T-helper 1 cell treated with Interleukin-12 subunit alpha and Interleukin-12 subunit beta and Interleukin-4 antibody, amounts not matched to agents 30 ng/mL and 1 ng/mL, for 36 hours (primary cell): ENCODE measurements at places on chromosomes 7 and 10. TPM values are rescaled to one million over a fixed set of nuclear protein-coding genes. Genes with fewer than 3 reads are reported as not detected.

ITIH5 gene
- not detected in 2 replicates for total RNA-seq

MKI67 gene
- 219 and 221 TPM in 2 replicates for total RNA-seq

CCL26 gene
- not detected in 2 replicates for total RNA-seq

CPED1 gene
- 0.15 TPM in 1 of 2 replicates, not detected in the other for total RNA-seq
